ENCODE measurements at places on chromosomes 13 and 19. TPM values are rescaled to one million over a fixed set of nuclear protein-coding genes. Genes with fewer than 3 reads are reported as not detected.

The ARHGAP35 gene
- total RNA-seq: 74.9 TPM

The P2RY11 gene
- total RNA-seq: 1.0 TPM

The RSPH6A gene
- 0.13 TPM for total RNA-seq

The VMAC gene
- 6.4 TPM for total RNA-seq

The CNFN gene
- 0.32 TPM for total RNA-seq

The TRAPPC5 gene
- total RNA-seq: 40.4 TPM

The CYP2A7 gene
- not detected for total RNA-seq

The PCSK4 gene
- total RNA-seq: 1.8 TPM

The RNF17 gene
- total RNA-seq: not detected
